ENCODE measurements at places on chromosomes 2 and 18. TPM values are rescaled to one million over a fixed set of nuclear protein-coding genes. Genes with fewer than 3 reads are reported as not detected.

DNA sequence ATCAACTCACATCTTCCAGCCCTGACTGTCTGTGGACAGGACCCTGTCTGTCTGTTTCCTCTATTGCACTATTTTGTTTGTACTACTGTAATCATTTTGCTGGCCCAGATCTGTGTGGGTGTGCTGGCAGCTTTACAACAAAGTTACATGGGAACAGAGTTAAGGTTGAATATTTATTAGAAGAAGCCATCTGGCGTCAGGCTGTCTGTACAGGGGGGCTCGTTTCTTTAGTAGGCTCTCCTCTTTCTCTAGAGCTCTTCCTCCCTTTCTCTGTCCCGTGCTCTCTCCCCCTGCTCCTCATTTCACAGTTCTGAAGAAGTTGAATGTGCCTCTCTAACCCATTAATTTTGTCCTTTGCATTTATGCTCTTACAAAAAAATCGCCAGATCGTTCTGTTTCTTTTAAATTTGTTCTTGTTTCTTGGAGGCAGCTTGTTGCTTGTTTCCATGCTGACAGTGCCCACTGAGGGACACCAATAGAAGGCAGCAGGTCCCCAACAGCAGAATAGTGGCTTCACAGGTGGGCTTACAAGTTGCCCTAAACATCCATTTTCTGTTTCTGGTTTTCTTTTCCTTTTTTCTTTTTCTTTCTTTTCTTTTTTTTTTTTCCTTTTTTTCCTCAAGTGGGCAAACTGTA lies 315.2 kb upstream of the ZEB2 start:
- H3K4me3 ChIP-seq, result no peak overlapping the region
- no peaks in the 10 kb centered on the region for H3K36me3 ChIP-seq
- no peak overlapping the region for H3K27ac ChIP-seq
- H3K27me3 ChIP-seq, result peaks cover 2% of the 10 kb centered on the region
- no peaks in the 10 kb centered on the region for H3K4me1 ChIP-seq

Gene RABL2A
- 14.7 TPM for total RNA-seq

Gene NEURL3
- not detected for total RNA-seq

DNA sequence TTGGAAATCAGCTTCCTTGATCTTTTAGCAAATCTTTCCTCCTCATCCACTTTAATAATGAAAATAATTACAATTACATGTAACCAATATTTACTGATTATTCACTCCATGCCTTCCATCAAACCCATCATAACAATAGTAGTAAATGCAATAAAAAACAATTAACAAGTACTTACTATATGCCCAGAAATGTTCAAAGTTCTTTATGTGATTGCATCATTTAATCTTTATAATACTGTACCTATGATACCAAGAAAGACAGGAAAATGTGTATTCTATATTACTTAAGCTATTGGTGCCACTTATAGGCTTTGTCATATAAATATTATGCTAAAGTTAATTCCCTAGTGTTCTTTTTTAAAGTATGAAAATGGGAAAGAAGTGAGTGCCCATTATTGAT lies 210.2 kb upstream of the PKDCC start:
- DNase-seq, result no peak
- H3K4me1 ChIP-seq, result peaks cover 12% of the 10 kb centered on the region
- H3K27ac ChIP-seq, result no peak overlapping the region
- H3K4me3 ChIP-seq, result no peak overlapping the region
- no peaks in the 10 kb centered on the region for H3K27me3 ChIP-seq

DNA sequence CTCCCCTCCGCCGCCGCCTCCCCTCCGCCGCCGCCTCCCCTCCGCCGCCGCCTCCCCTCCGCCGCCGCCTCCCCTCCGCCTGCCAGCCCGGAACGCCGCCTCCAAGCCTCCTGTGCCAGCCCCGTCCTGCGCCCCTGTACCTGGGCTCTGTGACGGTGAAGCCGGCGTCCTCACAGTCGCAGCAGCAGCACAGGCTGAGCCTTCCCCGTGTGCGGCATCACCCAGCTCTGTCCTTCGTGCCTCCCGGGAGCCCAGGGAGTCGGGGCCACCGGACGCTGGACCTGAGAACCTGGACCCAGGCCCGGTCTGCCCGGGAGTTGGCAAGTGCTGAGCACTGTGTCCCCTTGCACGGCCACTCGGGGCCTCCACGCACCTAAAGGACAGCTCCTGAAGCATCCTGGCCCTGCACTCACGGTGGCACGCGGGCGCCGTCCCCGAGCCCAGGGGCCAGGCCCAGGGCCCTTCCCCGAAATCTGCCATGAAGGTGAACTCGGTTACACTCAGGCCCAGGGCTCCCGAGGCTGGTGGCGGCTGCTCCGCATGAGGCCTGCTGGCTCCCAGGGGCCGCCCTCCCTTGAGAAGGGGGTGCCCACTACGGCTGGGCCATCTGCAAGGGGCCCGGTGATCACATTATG lies 32.9 kb downstream of the RTP5 start:
- H3K4me3 ChIP-seq, result no peak overlapping the region
- no peak overlapping the region for H3K27ac ChIP-seq

GRCh38 chr2:73283545-73284295 lies 558 bp downstream of the FBXO41 start:
- peaks cover 18% of the 10 kb centered on the region for H3K4me1 ChIP-seq
- no peak for DNase-seq
- peak overlapping the region; percentile 39 for H3K27ac ChIP-seq
- H3K4me3 ChIP-seq, result peak overlapping the region; percentile 70
- no peaks in the 10 kb centered on the region for H3K36me3 ChIP-seq

GRCh38 chr2:23767876-23768621 lies 158.9 kb downstream of the ATAD2B start:
- no peak overlapping the region for H3K27ac ChIP-seq
- no peak overlapping the region for H3K4me3 ChIP-seq
- no peak for DNase-seq
- H3K27me3 ChIP-seq, result no peaks in the 10 kb centered on the region
- H3K36me3 ChIP-seq, result peaks cover 9% of the 10 kb centered on the region

Gene C1QL2
- not detected for total RNA-seq

Gene PSMA8
- 1.7 TPM for total RNA-seq

GRCh38 chr18:5630057-5630899 lies 86.5 kb upstream of the EPB41L3 start:
- no peaks in the 10 kb centered on the region for H3K4me1 ChIP-seq
- no peak overlapping the region for H3K4me3 ChIP-seq
- DNase-seq, result no peak
- no peaks in the 10 kb centered on the region for H3K36me3 ChIP-seq
- peaks cover 10% of the 10 kb centered on the region for H3K27me3 ChIP-seq
- H3K27ac ChIP-seq, result no peak overlapping the region

GRCh38 chr2:71849607-71850305 lies 297.9 kb downstream of the CYP26B1 start:
- no peak for DNase-seq
- H3K4me1 ChIP-seq, result no peaks in the 10 kb centered on the region
- no peak overlapping the region for H3K27ac ChIP-seq
- no peaks in the 10 kb centered on the region for H3K36me3 ChIP-seq
- H3K27me3 ChIP-seq, result no peaks in the 10 kb centered on the region
- no peak overlapping the region for H3K4me3 ChIP-seq

- no peak for DNase-seq
- no peak overlapping the region for H3K27ac ChIP-seq
- no peaks in the 10 kb centered on the region for H3K27me3 ChIP-seq
- no peaks in the 10 kb centered on the region for H3K4me1 ChIP-seq
- no peaks in the 10 kb centered on the region for H3K36me3 ChIP-seq
These were observed 1038.3 kb upstream of the ACVR2A start for GRCh38 chr2:146806364-146807005.

DNA sequence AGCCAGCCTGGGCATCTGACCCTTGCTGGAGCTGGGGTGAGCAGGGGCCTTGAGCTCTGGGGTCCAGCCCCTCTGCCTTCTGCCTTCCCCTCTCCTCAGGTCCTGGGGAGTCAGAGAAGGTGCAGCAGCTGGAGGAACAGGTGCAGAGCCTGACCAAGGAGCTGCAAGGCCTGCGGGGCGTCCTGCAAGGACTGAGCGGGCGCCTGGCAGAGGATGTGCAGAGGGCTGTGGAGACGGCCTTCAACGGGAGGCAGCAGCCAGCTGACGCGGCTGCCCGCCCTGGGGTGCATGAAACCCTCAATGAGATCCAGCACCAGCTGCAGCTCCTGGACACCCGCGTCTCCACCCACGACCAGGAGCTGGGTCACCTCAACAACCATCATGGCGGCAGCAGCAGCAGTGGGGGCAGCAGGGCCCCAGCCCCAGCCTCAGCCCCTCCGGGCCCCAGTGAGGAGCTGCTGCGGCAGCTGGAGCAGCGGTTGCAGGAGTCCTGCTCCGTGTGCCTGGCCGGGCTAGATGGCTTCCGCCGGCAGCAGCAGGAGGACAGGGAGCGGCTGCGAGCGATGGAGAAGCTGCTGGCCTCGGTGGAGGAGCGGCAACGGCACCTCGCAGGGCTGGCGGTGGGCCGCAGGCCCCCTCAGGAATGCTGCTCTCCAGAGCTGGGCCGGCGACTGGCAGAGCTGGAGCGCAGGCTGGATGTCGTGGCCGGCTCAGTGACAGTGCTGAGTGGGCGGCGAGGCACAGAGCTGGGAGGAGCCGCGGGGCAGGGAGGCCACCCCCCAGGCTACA lies 3.8 kb downstream of the EMILIN1 start:
- no peak for DNase-seq
- H3K27ac ChIP-seq, result peak overlapping the region; percentile 68
- peaks cover 37% of the 10 kb centered on the region for H3K4me1 ChIP-seq
- no peaks in the 10 kb centered on the region for H3K27me3 ChIP-seq

DNA sequence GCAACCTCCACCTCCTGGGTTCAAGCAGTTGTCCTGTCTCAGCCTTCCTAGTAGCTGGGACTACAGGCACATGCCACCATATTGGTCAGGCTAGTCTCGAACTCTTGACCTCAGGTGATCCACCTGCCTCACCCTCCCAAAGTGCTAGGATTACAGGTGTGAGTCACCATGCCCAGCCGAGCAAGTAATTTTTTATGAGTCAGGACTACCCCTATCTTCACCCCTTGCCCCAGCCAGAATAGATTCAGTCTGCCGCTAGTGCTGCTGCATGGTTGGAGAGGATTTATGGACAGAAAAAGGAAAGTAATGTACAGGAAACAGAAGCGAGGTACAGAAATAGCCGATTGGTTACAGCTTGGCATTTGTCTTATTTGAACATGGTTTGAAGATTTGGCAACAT lies 48.9 kb downstream of the BMPR2 start:
- H3K36me3 ChIP-seq, result no peaks in the 10 kb centered on the region
- H3K4me1 ChIP-seq, result no peaks in the 10 kb centered on the region
- no peak overlapping the region for H3K27ac ChIP-seq

Gene HPCAL1
- total RNA-seq, result 44.1 TPM

Gene NPHP1
- 2.5 TPM for total RNA-seq

DNA sequence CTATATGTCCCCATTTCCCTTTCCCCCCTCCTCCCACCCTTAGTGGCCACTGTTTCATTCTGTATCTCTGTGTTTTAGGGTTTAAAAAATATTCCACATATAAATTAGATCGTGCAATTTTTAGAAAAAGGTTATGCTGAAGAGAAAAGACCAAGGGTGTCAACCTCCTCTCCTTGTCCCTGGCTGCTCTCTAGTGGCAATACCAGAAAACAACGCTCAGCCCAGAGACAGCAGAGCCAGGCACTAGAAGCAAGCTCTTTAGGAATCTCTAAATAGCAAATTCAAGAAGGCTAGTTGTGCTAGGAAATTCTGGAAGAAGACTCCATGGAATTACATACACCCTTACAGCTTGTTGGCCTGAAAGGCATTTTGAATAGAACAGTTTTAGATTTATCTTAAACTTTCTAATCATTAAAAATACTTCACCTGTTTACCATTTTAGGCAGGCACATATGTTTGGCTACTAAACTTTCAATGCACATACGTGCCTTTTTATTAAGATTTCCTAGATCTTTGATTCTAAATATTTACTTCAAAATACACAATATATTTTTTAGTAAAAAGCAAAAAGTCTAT lies 35.1 kb upstream of the RASGRP3 start:
- no peak overlapping the region for H3K4me3 ChIP-seq
- H3K4me1 ChIP-seq, result no peaks in the 10 kb centered on the region
- H3K27me3 ChIP-seq, result no peaks in the 10 kb centered on the region
- DNase-seq, result no peak

GRCh38 chr18:6281874-6282273 lies 132.8 kb downstream of the L3MBTL4 start:
- DNase-seq, result no peak
- H3K27me3 ChIP-seq, result no peaks in the 10 kb centered on the region
- no peak overlapping the region for H3K27ac ChIP-seq
- no peaks in the 10 kb centered on the region for H3K4me1 ChIP-seq
- no peaks in the 10 kb centered on the region for H3K36me3 ChIP-seq

DNA sequence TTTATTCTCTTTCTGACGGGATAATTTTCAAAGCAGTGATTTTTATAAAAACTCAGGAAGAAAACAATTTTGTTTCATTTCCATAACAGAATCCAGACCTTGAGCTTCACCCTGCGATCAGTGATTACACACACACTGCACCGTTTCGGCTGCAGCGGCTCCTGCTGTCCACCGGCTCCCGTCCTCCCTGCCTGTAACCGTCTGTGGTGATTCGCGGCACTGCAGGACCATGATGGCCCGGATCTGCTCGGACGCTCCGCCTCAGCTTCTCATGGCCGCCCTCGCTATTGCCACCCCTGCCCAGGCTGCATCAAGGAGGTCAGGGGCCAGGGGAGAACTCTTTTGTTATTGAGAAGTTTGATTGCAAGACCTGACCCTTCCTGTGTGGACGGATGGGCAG lies 246.1 kb downstream of the TWIST2 start:
- no peaks in the 10 kb centered on the region for H3K4me1 ChIP-seq
- H3K4me3 ChIP-seq, result no peak overlapping the region
- no peak overlapping the region for H3K27ac ChIP-seq
- H3K27me3 ChIP-seq, result no peaks in the 10 kb centered on the region
- DNase-seq, result no peak

- no peaks in the 10 kb centered on the region for H3K4me1 ChIP-seq
- H3K27me3 ChIP-seq, result no peaks in the 10 kb centered on the region
These were observed 151.1 kb upstream of the SLC1A4 start for GRCh38 chr2:64837925-64838641.

DNA sequence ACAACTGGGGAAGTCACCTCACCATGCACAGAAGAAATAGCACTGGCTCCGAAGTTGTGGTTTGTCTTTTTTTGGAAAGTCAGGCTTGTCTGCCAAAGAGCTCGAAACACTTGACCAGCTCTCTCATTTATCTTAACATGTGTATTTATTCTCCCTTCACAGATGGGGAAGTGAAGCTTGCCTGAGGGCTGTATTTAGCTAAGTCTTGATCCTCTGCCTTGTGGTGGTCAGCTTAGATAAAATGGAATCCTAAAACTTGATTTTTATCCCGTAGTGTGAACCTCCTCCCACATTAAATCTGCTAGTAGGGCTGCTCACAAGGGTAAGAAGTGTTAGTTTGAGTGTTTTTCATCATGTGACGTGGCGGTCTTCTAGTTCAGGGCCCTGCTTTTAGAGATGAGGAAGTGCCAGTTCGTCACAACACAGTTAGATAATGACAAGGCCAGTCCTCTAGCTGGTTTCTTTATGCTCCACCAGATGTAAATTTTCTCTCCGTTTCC lies 89.7 kb downstream of the TMEM247 start:
- no peak overlapping the region for H3K27ac ChIP-seq
- H3K27me3 ChIP-seq, result no peaks in the 10 kb centered on the region
- H3K4me3 ChIP-seq, result no peak overlapping the region

DNA sequence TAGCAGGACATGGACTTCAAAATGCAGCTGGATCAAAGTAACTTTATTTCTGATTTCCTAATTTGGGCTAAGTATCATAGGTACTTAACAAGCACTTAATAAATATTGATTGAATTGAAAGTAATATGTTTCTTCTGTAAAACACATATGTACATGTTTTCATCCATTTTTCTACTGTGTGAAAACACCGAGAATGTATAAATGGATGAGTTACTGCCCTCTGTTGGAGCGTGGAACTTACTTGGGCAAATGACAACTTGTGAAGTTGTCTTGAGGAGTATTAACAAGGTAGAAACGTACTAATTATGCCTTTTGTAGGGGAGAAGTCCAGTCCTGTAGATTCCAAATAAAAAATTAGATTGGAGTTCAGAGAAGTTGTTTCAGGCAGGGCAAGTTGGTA lies 87.2 kb downstream of the PHLPP1 start:
- no peaks in the 10 kb centered on the region for H3K4me1 ChIP-seq
- no peaks in the 10 kb centered on the region for H3K36me3 ChIP-seq
- no peak overlapping the region for H3K4me3 ChIP-seq
- DNase-seq, result no peak
- H3K27me3 ChIP-seq, result no peaks in the 10 kb centered on the region

Data from CD8-positive, alpha-beta memory T cell (primary cell).